ENCODE measurements at places on chromosomes 7 and 10.

- no peak for DNase-seq
Observed at GRCh38 chr7:95213809-95214492, 110.4 kb downstream of the PON1 start.

- DNase-seq: no peak
Observed at GRCh38 chr7:20194343-20194995, 22.7 kb downstream of the MACC1 start.

DNA sequence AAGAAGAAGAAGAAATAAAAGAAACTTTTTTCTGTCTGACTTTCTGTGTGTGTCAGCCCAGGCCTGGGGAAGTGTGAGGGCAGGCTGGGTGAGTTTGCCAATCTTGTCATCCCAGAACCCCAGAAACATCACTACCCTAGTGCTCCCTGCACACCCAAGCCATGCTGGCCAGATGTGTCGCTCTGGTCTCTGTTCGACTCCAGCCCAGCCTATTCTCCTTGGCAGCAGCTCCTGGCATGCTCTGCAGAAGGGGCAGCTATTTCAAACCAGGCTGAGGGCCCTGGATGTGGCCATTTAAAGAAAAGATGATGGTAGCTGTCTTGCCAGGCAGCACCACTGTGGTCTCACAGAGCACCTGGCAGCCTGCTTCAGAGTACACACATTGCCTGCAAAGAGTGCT, 334.1 kb downstream of the RPS24 start:
- DNase-seq: no peak

GRCh38 chr10:117927871-117928270, 118.9 kb downstream of the RAB11FIP2 start:
- DNase-seq: no peak

- no peak for DNase-seq
Observed at GRCh38 chr10:44755481-44755880, 155.7 kb upstream of the TMEM72 start.

DNA sequence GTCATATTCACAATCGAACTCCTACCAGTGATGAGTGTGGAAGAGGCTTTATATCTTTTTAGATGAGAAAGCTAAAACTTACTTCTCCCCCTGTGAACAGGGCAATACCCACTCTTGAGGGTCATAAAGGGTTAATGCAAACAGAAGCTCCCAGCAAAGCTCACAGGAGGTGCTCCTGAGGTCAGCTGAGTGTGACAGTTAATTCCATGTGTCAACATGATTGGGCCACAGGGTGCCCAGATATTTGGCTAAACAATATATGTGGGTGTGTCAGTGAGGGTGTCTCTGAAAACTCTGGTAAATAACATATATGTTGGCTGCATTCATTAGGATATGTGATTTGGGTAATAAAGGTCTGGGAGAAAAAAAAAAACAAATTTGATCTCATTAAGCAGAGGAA, 86.0 kb downstream of the HIP1 start:
- no peak for DNase-seq

DNA sequence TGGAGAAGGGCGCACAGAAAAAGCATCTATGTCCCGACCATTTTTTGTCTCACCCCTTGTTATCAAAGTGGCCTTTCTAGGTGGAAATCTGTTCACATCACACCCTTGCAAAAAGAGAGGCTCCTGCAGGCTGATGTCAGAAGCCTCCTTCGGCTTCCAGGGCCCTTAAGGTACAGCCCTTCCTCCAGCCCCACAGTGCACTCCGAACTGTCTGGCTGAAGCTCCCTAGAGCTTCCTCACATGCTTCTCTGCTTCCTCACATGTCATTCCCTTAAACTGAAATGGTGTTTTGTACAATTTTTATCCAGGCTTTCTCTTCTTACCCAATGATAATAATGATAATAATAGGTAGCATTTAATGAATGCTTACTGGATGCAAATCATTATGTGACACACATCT, 210.3 kb downstream of the INHBA start:
- DNase-seq: no peak
